Globus pallidus (tissue), 1 donor: ENCODE measurements at places on chromosomes 2 and 18.
A peak's percentile ranks its signal among the peaks of the same experiment; 100 is the strongest.

DNA sequence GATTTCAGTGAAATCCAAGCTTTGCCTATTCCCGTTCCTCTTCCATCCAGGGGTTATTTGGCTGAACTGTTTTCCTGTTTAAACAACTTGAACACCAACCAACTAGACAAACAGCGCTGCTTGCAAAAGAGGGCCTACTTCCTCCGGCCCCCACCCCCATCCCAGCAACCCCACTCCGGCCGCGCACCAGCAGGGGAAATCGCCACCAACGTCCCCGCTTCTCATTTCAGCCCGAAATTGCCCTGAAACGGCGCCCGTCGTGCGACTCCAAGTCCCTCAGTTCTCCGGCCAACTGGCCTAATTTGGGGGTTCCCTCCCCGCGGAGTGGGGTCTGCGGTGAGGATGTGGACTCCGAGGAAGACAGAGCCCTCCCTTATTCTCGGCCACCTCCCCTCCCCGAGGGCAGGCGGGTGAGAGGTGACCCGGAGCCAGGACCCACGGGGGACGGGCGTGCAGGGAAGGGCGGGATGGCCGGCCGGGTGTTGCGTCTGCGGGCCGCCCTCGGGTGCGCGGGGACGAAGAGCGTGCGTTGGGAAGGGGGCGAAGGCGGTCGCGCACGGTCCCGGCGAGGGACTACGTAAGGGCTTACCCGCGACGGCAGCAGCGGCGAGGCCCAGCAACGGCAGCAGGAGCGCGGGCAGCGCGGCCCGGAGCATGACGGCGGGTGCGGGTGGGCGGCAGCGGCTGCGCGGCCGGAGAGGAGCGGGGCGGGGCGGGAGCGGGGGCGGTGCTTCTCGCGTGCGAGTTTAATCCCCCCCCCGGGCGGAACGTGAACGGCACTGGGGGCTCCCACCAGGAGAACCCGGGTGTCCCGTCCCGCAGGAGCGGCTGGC lies at the start of gene CD302:
TSS of gene CD302 (minus strand) at position 666 of the 833 bp plus-strand sequence. CDS start at position 656, 10 bp downstream.
- peak; percentile 35 for DNase-seq

- DNase-seq, result no peak
Observed at GRCh38 chr18:154151-154550, 4.2 kb upstream of the USP14 start.

DNA sequence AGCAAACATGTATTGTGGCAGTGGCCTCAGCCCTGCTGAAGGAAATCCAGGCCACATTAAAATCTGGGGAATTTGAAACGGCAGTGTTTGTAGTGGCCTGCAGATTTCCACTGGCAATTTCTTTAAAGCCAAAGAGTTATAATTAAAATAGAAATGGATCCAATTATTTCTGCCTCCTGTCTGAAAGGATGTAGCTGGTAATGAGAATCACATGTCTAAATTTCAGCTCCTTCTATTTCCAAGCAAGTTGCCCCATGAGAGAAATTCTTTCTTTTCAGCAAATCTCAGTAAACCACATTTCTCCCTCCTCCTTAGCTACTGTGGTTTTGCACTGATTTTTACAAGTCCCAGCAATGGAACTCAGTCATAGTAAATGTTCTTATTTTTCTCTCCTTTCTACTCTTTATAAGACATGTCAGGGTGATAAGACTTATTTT lies 55.4 kb upstream of the ZNF396 start:
- DNase-seq, result no peak

DNA sequence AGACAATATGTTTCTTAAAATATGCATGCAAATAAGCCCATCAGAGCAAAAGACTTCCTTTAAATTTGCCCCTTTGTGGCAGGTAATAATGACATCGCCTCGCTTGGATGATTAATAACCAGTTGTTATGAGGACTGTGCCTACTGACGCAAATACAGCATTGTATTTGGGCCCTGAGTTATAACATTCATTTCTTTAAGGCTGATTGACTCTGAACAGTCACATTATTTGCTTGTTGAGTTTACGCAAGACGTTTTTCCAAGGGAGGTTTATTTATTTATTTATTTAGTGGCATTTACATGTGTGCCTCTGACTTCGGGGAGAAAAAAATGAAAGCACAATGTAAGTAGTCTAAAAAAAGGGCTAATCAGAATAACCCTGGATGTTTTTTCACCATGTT lies 88.3 kb downstream of the SLC8A1 start:
- DNase-seq, result no peak

DNA sequence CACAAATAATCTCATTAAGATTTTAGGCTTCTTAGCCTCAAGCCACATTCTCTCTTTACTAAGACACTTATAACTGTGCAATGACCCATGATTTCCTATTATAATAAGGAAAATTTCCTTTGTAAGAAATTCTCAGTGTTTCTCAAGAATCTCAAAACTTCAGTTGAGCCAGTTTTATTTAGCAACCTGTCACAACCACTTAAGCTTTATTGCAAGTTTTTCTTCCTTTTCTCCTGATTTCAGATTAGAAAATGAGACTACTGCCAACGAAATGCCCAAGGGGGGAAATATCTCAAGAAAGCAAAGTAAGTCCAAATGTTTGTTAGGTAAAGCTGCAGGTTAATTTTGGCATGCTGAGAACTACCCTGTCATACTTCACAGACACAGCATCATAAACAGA lies 178.5 kb downstream of the THADA start:
- DNase-seq, result no peak

DNA sequence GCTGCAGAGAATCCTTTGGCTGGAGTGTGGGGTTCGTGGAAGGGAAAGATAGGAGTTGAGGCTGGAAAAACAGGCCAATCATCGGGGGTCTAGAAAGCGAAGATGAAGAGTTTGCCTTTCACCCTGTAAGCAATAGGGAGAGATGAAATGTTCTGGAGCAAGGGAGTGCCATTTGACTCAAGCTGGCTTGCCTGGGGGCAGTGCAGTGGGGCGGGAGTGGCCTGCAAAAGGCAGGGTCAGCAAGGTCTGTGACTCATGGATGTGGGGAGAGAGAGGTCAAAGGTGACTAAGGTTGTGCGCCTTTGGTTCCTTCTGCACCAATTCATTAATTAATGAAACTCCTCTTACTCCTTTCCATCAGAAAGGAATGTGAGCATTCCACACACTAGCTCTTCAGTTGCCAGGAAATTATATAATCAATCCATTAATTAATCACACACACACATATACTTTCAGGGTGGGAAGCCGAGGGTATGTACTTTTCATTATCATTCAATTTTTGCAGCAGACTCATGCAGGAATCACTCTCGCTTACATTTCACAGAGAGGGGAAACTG lies 227.6 kb downstream of the MYCN start:
- no peak for DNase-seq

DNA sequence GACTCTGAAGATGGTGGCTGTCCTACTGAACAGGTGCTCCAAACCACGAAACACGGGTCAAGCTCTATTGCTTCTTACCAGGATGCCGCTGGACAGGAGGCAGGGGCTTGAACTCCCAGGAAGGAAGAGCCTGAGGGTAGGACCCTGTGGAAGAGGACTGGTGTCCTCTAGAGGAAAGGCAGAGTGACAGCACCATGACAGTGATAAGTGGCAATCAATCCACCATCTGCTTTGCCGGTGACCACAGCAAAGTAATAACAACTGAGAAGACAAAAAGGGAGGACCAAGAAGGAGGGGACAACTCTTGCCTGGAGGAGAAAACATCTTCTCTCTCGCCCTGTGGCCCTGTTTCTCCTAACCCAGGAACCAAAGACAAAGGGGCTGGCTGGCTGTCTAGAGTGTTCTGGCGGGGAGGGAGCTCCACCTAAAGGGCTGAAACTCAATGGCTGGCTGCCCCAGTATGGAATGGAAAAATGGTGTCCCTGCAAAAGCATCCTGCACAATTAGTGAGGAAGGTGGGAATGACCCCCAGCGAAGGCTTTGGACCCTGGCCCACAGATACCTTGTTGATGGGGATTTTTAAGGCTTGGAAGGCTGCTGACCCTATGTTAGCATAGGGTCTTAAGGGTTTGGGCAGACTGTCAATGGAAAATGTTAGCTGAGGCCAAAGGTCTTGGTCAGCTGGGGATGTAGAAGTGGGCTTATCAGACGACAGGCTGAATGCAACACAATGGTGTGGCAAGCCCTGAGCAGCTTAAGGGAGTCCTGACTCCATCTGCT lies 35.4 kb downstream of the PROC start:
- DNase-seq, result peak; percentile 10

- peak; percentile 72 for DNase-seq
Observed at GRCh38 chr2:29923110-29923721, 1.8 kb upstream of the ALK start.

DNA sequence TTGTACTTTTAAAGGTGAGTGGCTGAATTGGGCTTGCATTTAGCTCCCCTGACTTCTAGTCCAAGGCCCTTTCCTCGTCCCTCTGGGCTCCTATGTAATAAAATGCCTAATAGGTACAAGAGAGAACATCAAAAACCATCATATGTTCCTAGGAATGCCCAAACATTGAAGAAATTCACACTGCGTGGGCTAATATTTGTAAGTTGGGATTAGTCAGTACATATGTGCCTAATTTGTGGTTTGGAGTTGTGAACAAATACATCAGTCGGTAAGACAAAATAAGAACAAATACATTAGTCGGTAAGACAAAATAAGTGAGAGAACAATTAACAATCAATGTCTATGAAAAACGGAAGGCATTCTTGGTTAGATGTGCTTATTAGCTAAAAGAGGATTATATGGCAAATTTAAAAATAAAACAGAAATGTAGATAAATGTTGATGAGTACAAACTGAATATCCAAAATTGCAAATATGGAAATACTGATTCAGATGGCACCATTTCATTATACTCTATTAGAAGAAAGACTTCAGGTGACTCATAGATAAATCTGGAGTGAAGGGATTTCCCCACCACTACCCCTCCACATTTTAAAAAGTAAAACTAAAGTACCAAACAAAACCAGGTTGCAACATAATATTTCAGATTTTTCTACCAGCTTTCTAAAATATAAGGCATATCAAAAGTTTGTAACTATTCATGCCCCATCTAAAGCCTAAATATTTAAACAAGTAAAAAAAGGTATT lies 325.4 kb downstream of the ZEB2 start:
- DNase-seq, result no peak

DNA sequence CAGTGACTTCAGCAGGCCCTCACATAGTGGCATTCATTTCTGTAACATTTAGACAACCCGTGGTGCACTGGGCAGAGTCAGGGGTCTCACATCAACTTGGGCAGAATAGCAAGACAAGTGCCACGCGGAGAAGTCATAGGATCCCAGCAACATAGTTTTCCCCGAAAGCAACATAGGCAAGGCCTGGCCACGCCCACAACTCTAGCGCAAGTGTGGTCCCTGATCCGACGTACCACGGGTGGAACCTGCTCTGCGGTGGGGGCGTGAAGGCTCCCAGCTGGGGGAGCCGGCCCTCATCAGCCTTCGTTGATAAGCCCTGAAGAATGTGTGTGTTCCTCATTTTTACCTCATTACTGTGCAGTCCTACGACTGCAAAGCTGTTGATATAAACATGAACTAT lies 261.2 kb downstream of the EIPR1 start:
- DNase-seq, result no peak

DNA sequence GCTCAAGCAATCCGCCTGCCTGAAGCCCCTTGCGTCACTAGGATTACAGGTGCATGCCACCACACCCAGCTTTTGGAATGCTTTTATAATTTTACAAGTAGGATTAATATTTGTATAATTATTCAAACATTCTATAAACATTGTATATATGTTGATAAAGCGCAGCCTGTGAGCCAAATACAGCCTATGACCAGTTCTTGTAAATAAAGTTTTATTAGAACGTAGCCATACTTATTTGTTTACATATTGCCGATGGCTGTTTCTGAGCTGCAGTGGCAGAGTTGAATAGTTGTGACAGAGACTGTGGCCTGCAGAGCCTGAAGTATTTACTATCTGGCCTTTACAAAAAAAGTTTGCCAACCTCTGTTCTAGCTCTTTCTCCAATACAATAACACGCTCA lies 232.6 kb downstream of the OTX1 start:
- no peak for DNase-seq

- DNase-seq, result no peak
Observed at GRCh38 chr2:58122540-58122939, 75.9 kb downstream of the VRK2 start.

DNA sequence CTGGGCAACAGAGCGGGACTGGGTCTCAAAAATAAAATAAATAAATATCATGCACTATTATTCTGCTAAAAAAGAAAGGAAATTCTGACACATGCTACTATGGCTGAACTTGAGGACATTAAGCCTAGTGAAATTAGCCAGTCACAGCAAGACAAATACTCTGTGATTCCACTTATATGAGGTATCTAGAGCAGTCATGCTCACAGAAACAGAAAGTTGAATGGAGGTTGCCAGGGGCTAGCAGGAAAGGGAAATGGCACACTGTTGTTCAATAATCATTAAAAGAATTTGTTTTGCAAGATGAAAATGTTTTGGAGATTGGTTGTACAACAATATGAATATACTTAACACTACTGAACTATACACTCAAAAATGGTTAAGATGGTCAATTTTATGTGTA lies 60.8 kb downstream of the NCKAP1 start:
- no peak for DNase-seq

GRCh38 chr2:160278879-160279177 lies 78.8 kb upstream of the ITGB6 start:
- DNase-seq, result no peak

DNA sequence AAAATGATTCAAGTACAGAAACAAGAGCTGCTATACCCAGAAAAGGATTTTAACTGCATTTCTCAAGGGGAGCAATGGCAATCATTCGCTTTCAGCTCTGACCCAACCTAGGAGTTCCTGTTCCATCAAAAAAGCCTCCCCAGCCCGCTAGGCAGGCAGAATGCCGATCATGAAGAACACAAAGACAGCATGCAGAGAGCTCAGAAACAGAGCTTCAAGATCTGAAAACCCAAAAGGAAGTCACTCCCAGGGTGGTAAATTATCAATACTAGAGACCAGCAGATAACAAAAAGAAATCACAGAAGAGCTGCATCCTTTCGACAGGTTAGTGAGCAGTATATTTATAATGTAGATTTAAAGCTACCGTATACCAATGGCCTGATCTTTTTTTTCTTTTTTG lies 84.8 kb upstream of the CRIM1 start:
- DNase-seq, result no peak

DNA sequence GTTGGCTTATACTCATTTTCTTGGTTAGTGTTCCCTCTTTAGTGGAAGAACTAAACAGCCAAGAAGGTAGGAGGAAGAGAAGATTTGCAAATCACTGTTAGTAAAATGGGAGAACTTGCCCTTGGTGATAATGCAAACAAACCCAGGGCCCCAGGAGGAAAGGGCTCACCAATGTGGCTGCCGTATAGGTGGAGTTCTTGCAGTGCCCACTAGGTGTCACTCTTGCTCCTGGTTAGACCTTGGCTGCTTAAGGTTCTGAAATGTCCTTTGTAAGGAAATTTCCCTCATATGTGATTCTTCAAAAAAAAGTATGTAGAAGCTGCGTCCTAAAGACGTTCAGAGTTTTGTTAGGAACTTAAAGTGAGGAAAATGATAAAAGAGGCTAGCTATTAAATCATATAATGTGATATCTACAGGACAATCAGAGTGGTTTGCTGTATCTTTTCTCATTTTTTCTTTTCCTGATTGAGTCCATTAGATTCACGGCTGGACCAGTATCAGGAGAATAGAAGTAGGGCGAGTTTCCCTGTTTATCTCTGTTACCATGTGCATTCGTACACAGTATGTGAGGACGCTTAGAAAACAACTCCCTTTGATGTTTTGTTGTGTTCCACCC lies 48.6 kb downstream of the RPIA start:
- peak; percentile 45 for DNase-seq
